ENCODE measurements at places on chromosomes 3 and 15.

DNA sequence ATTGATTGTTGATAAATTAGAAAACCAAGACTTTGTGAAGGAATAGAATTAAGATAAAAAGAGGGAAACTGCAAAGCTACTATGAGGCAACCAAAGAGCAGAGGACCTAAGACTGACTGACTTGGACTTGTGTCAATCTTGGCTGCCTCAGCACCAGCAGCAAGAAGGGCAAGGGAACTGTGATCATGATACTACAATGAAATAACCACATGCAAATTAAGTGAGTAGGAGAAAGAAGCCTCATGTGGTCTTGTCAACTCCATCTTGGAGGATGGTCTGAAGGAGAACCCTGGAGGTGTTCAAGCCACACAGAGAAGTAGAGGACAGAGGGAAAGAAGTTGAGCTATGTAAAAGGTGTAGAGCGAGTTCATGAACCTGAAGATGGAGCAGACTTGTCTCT is 47.3 kb upstream of the THRB start:
- no peak for DNase-seq

- DNase-seq: no peak
Observed at GRCh38 chr3:86991482-86991815, 500 bp upstream of the VGLL3 start.

GRCh38 chr3:43496740-43497375 is 125.0 kb downstream of the ANO10 start:
- DNase-seq: no peak

DNA sequence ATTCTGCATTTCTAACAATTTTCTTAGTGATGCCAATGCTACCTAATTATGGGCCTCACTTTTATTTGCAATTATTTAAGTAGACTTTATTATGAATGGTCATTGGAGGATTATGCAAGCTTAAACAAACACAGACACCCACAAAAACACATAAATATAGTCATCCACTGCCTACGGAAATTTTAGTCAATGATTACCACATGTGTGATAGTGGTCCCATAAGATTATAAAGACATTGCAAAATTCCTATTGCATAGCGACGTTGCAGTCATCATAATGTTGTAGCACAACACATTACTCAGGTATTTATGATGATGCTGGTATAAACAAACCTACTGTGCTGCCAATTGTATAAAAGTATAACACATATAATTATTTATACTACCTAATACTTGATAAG is 247.8 kb upstream of the ALCAM start:
- DNase-seq: no peak

GRCh38 chr3:52483577-52484381 is 11.4 kb upstream of the STAB1 start:
- no peak for DNase-seq

- DNase-seq: no peak
Observed at GRCh38 chr15:38589502-38589901, 24.9 kb upstream of the RASGRP1 start.

All from stimulated activated CD8-positive, alpha-beta memory T cell treated with anti-CD3 and anti-CD28 coated beads, Interleukin-15, amount 100 ng/mL, for 4 hours (primary cell).